ENCODE measurements at places on chromosomes 6 and 20.
A peak's percentile ranks its signal among the peaks of the same experiment; 100 is the strongest.

GRCh38 chr6:43454696-43455530, 435 bp downstream of the DLK2 start:
- DNase-seq = peak; percentile 43

GRCh38 chr6:61044011-61044410, 1242.0 kb downstream of the KHDRBS2 start:
- DNase-seq = no peak

DNA sequence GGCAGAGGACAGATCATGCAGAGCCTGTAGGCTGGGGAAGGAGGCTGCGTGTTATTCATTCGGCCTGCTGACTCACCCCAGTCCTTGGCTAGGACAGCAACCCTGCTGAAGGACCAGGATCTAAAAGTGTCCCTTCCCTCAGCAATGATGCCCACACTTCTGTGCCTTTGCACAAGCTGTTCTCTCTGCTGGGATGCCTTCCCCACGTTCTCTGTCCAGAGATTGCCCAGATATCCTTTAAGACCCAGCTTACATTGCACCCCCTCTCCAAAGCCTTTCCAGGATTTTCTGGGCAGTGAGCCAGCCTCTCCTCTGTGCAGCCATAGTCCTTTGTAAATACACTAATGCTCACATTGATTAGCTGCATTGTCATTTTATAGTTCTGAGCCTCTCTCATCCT, 99.3 kb upstream of the CHD6 start:
- DNase-seq = peak; percentile 85

GRCh38 chr20:63651942-63652191, 1.4 kb downstream of the STMN3 start:
- DNase-seq = no peak

GRCh38 chr6:33827546-33828451, 24.0 kb upstream of the MLN start:
- no peak for DNase-seq

- no peak for DNase-seq
Measured at GRCh38 chr6:114707081-114707620, 364.3 kb upstream of the HS3ST5 start.

GRCh38 chr6:117829594-117830319, 77.3 kb upstream of the SLC35F1 start:
- peak; percentile 10 for DNase-seq

Data from NCI-H446 treated with DMSO at 0.1 percent for 48 hours (cell line).